ENCODE measurements at places on chromosomes 3 and 15.

DNA sequence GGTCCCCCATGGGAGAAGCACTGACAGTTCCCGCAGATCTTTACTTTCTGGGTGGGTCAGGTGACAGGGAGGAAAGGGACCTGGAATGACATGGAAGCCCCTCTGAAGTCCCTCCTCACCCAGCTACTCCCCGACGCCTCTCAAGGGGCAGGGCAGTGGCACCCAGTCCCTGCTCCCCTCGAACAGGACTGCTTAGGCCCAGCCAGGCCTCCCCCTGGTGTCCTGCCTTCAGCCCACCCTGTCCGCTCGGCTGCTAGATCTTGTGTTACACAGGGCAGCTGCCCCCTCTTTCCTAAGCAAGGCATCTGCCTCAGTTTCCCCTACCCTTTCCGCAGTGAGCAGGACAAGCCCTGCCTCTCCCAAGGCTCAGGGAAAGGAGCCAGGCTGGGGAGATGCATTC, 226.5 kb downstream of the XXYLT1 start:
- DNase-seq, result no peak

GRCh38 chr15:74233851-74234597, 2.1 kb upstream of the CCDC33 start:
- DNase-seq, result no peak

DNA sequence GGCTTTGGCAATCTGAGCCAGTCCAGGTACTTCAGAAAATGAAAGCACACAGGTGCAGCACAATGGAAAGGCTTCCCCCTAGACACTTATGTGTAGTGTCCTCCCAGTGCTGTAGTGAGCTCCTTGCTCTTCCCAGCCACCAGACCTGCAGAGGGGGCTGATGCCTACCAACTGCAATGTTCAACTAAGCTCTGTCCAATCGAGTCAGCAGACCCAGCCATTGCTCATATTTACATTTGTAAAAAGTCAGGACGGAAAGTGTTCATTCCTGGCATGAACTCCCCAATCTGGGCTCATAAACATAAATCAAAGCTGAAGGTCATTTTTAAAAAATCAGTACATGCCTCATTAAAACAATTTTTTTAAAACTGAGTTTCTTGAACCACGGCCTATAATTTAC, 73.0 kb downstream of the FOXP1 start:
- no peak for DNase-seq

DNA sequence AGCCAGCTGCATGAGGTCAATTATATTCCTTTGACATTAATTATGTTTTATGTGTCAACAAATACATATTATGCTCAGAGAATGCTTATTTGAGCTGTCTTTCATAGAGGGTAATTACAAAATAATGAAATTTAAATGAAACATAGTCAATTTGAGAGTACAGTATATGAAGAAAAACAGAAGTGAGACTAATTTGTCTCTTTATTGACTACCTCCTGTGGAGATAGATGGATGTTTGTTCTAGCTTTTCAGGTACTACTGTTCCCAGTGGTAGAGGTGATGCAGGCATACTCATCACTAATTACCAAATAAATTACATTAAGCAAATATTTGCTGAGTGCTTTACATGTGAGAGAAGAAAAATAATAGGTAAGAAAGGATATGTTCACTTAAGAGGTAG, 1129.6 kb downstream of the OTOL1 start:
- DNase-seq, result no peak

DNA sequence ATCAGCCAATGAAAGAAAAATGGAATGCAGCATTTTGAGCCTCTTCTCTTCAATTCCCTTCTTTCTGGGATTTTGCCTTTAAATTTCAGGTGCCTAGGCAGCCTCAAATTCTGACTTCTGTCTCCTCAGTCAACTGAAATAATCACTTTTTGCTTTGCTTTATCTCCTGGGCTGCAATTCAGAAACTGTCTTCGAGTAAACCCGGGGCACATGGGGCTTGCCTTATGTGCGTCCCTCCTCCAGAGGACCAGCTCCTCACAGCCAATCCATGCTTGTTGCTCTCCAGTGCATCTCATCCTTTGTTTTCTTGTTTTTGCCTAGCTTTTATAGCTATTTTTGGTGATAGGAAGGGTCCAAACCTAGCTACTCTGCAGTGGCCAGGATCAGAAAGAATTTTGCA, 8.8 kb downstream of the RTP3 start:
- no peak for DNase-seq

DNA sequence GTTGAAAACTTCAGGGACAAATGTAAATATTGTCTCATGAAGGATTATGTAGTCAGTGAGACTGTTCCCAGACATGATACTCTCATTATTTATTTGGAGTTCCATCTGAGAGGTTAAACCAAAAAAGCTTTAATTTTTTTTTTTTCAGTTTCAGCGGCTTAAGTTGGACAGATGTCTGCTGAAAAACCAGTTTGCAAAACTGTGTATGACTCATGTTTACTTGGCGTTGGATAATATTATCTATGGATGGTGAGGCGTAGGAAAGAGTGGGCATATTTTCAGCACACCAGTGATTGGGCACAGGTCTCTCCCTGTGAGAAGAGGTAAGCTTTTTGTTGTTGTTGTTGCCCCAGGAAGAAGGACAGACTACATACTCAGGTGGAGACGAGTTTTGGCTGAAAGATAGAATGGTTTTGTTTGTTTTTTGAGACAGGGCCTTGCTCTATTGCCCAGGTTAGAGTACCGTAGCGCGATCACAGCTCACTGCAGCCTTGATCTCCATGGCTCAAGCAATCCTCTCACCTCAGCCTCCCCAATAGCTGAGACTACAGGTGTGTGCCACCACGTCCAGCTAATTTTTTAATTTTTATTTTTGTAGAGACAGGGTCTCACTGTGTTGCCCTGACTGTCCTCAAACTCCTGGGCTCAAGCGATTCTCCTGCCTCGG, 16.4 kb upstream of the ANXA2 start:
- DNase-seq, result no peak

DNA sequence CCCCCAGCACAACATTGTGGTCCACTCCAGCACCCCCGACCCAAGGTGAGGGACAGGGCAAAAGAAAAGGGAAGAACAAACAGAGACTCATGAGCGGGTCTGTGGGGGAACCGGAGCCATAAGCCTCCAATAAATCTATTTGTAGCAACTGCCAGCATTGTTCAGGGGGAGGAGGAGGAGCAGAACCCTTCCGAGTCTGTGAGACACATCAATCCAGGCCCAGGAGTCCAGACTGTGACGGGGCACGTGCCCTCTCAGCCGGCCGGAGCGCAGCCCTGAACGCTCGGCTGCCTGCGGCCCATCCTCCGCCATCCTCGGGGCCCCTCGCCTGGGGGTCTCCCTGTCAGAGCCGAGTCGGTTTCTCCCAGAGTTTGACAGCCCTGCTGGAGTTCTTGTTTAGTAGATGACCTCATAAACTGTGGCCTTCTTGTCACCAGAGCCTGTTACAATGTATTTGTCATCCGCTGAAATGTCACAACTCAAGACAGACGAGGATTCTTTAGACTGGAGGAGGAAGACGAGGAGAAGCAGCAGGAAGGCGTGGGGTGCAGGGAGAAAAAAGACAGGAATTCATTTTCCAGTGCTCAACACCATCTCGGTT, 47.9 kb downstream of the TLE3 start:
- no peak for DNase-seq

DNA sequence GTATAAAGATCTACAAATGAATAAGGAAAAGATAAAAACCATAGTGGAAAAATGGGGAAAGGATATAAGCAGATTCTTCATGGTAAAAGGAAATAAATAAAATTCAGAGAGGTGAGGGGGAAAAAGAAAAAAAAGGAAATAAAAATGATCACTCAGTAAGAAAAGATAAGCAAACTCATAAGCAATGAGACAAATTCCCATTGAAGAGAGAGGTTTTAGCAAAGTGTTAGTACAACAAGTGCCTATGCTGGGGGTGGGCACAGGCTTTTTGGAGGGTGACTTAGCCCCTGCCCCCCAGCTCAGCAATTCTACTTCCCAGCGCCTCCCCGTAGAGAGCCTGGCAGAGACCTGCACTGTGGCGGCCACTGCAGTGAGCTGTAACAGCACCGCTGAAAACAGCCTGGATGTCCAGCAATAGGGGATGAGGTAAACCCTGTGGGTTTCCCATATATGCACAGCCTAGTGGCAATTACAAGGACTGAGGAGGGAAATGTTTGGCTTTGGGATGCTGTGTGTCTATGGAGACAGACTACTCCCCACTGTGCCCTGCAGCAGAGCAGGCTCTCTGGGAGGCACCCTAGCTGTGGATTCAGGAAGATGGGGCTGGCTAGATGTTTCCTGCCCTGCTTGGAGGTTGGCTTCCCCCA, 23.7 kb upstream of the SFMBT1 start:
- no peak for DNase-seq

DNA sequence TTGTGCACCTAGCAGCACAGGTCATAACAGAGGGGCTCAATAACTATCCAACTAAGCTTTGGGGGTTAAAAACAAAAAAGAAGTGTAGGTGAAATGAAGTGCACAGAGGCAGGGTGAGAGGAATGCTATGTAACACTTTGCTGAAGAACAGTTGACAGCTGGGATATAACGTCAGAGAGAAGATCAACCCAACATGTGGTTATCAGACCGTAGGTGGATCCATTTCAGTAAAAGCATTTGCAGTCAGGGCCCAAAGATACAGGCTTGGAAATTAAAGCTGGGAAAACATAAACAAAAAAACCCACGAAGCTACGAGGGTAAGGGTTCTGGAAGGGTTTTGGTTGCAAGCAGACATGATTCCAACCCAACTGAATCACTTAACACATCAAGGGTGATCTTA, 377.5 kb upstream of the NR2F2 start:
- DNase-seq, result peak; percentile 24

DNA sequence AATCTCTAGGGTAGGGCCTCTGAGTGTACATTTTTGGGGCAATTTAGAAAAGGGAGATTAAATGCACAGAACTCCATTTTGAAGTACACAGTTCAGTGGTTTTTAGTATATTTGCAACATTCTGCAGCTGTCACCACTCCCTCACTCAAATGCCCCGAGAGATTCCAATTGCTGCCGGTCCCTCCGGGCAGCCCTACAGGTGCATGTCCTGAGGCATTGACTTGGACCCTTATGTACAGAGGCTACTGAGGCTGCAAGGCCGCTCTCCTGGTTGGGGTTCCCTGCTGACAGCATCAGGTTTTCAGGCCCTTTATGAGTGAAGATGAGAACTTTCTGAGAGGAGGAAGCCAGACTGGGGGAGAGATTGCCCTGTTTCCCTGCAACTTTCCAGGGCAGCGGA, 39.6 kb downstream of the SMAD6 start:
- no peak for DNase-seq

DNA sequence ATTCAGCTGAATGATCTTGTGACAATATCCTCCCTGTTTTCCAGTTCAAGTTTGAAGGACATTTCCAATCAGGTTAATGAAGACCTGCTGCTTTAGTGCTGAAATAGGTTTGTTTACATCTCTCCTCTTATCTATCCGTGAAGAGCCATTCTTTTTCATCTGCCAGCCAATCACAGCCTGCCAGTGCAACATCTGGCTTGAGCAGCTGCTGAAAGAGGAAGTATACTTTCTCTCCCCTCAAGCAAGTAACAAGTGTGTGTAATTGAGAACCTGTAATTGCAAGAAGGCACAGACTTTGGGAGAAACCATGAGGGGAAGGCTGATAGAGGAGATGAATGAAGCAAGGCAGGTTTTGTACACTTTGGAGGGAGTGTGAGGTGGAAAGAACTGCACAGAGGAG, 404.3 kb downstream of the AGBL1 start:
- DNase-seq, result no peak

DNA sequence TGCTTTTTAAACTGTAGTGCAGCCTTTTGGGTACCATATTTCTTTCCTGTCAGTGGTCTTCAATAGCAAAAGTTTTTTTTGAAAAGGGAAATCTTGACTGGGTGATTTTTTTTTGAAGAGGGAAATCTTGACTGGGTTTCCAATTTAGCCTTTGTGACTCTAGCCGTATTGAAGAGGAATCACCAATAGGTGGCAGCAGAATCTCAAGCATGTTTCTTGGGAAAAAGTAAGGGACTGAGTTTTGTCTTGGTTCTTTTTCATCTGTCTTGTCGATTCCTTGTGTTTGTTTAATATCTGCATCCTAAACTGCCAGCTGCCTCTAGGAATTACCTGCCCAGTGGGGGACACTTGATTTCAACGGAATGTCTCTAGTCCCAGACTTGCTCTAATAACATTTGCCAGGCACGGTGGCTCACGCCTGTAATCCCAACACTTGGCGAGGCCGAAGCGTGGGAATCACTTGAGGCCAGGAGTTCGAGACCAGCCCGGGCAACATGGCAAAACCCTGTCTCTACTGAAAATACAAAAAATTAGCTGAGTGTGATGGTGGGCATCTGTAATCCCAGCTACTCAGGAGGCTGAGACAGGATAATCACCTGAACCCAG, 89.2 kb downstream of the RBPMS2 start:
- DNase-seq, result peak; percentile 66
